IMR-90 (cell line): ENCODE measurements at places on chromosomes 6 and 20. TPM values are rescaled to one million over a fixed set of nuclear protein-coding genes. Genes with fewer than 3 reads are reported as not detected.

DNA sequence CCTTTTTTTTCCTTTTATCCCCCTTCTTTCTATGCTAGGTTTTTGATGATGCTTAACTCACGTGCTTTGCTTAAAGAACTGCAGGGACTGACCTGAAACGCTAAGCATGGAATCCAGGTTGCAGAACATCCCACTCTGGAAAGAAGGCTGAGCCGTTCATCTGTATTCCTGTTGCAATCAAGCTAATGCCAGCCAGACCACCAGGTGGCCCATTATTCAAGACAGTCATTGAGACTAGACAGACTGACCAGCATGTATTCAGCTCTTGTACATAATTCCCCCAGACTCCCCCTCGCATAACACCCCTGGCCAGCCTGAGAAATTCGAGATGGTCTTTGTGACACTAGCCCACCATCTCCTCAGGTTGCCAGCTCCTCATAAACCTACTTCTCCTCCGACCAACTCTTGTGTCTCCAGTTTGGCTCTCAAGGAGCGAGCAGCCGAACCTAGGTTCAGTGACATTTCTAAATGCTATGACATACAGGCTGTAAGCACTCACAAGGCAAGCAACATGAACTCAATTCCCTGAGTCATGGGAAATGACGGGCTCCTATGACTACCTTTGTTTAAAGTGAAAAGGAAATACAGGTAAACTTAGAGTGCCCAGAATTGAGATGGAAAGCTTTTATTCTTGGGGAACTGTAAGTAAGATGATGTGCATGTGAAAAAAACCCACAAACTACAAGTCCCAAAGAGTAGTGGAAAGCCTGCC, 309.3 kb upstream of the CDYL start:
- DNase-seq, result no peak

- no peak for DNase-seq
Observed at GRCh38 chr6:143276436-143276835, 174.1 kb downstream of the ADAT2 start.

DNA sequence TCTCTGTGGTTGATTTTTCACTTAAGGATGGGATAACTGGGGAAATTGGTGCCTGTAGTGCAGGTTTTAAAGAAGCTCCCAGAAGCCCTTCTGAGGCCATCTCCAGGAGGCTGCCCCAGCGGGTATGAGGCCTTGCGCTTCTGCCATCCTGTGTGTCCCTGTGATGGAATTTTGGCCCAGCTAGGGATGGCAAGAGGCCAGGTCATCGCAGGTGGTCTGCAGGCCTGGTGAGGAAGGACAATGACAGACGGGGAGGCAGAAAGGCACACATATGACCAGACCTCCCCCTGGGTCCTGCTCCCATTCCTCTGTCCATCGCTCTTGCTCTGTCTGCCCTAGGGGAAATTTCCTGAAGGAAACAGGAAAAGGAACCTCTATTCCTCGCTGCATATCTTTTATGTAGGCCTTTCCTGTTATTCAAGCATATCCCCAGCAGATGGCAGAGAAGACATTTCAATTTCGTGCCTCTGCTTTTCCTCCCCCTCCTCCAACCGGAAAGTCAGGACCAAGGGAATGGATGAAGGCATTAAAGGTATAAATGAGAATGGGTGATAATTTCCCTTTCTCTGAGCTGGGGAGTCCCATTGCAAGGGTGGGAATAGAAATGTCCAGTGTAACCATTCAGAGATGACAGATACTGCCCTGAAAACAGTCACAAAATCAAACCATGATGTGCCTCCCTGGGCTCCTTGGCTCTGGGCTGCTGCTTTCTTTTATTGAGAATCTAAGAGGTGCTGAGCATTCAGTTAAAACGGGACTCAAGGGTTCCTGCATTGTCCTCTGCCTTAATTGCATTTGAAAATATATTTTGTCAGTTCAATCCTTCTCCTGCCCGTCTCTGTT, 17.6 kb upstream of the HLA-F start:
- peak; percentile 53 for DNase-seq

DNA sequence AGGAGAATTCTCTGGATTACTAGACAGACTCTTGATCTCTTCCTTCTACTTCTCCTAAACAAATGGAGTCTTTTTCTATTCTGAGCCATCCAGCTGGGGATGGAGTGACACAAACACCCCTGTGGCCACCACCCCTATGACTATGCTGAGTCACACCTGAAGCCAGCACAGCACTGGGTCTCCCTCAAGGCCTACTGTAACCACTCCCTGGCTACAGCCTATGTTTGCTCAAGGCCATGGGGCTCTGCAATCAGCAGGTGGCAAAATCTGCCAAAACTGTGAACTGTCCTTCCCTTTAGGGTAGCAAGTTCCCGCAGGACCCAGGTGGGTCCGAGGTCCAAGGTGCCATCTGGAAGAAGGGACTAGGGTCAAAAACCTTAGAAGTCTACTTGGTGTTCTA, 132.3 kb downstream of the TINAG start:
- no peak for DNase-seq

GRCh38 chr20:20461551-20461950, 93.6 kb downstream of the INSM1 start:
- DNase-seq, result no peak

Gene RIMS1
- 3.3 and 3.8 TPM in 2 replicates for total RNA-seq

Gene FAXC
- total RNA-seq, result 1.1 and 1.9 TPM in 2 replicates

Gene OVOL2
- total RNA-seq, result not detected in 2 replicates

Gene STMND1
- total RNA-seq, result not detected in 2 replicates
